ENCODE measurements at places on chromosomes 7 and 10.

- no peak for DNase-seq
Observed at GRCh38 chr10:3770611-3771110, 14.3 kb downstream of the KLF6 start.

GRCh38 chr10:77442699-77443189, 194.9 kb downstream of the KCNMA1 start:
- no peak for DNase-seq

DNA sequence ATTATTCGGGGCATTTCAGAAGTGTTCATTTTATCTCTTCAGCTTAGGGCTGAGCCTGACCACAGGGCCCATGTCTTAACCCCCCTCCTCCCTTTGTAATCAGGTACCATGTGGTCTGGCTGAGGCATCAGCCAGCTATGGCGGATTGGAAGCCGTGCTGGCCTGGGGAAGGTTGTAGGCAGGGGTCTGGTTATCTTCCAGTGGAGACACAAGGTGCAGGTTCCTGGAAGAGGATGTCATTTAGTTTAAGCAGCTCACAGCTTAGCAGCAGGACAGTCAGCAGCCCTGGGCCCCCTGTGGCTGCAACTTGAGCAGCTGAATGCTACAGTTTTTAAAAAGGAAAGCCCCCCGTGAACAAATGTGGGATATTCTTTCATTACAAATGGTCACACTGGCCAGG, 22.1 kb downstream of the BAG3 start:
- DNase-seq = no peak

GRCh38 chr10:104735036-104735756, 94.1 kb downstream of the SORCS3 start:
- DNase-seq = no peak

DNA sequence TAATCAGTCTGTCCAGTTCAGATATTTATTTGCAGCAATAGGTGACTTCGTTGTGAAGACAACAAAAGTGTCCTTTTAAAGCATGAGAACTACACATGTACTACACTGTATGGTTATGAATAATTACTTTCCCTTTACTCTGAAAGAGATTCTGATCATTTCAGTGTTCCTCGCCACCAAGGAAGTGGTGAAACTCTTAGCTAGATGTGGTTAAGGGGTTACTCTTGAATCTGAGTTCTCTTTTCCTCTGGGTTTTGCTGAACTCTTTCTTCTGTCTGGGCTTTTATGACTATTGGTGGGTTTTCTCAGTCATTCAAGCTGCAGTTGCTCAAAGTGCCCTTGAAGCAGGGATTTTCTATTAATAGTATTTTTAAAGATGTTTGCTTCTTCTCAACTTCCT, 127.9 kb upstream of the SEM1 start:
- no peak for DNase-seq

- no peak for DNase-seq
Observed at GRCh38 chr7:11328309-11328708, 354.6 kb downstream of the PHF14 start.
